ENCODE measurements at places on chromosomes 11 and 22.

DNA sequence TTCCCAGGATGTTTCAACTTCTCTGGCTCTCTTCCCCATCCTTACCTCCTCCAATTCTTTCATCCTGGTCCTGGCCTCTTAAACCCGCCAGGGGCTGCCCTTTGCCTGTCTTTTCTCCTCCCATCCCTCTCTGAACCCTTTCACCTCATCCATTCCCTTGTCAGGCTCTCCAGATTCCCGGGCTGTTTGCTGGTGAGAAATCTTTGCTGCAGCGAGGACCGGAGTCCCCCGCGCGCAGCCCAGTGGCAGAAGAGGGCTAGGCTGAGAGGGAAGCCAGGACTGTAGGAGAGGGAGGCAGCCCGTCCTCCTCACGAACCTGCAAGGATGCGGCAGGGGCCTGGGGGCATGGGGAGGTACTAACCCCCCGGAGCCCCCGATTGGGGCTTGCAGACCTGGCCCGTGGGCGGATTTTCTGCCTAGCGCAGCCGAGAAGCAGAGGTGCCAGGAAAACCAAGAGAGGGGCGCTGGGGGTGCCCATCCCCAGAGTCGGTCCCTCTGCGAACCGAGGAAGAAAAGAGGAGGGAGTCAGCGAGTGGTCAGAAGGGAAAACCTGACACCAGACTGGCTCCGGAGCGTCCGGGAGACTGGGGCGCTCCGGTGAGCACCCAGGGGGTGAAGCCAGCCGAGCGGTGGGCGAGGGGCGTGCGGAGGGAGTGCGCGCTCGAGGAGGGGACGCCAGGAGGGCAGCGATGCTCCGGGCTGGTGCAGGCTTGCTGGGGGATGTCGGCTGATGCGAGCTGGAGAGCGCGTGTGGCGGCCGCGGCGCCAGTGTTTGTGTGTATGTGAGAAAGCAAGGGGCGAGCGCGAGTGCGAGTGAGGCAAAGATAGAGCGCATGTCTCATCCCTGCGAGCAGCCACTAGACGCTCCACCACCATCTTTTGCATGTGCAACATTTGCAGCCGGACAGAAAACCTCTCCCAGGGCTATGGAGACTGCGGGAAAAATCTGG is at the start of gene GRIA4:
Gene GRIA4 (plus strand): TSS at position 242 of the 950 bp plus-strand sequence. CDS start 925 bp downstream, outside the sequence.
- no peak for DNase-seq

GRCh38 chr11:86548271-86548917 is 124.0 kb downstream of the ME3 start:
- DNase-seq: no peak

- DNase-seq: no peak
These were observed 46.8 kb upstream of the PGR start for GRCh38 chr11:101176381-101176780.

DNA sequence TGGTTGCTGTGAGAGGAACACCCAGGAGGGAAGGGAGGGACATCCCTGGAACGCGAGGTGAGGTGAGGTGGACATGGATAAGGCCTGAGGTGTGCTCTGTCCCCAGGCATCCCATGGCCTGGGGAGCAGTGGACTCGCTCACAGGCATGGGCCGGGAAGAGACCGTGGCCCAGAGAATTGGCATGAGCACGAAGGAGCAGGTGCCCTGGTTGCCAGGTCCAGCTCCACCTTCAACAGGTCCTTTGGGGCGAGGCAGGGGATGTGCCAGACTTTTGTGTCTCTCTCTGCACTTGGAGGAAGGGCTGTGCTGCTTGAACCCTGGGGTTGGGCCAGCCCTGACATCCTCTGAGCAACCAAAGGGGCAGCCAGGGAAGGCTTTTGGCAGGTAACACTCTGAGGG is 21.5 kb downstream of the MUC6 start:
- no peak for DNase-seq

DNA sequence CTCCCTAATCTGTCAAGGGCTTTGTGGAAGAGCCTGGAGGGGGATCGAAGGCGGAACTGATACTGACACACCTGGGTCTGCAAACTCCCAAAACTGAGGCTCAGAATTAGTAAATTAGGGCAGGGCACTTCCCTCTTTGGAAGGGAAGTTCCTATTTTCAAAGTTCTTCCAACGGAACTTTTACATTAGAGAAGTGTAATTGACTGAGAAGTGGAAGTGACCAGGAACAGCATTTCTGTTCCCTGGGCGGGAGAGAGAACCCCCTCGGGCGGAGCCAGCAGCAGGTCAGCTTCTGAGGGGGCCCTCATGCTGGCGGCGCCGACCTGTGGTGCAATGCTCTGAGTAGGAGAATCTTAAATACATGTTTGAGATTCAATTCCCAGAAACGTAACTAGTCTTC is 1.1 kb upstream of the CBL start:
- peak; percentile 78 for DNase-seq

GRCh38 chr11:46655631-46656030 is 38.3 kb downstream of the ATG13 start:
- no peak for DNase-seq

GRCh38 chr22:26990503-26991189 is 333.3 kb downstream of the MIAT start:
- no peak for DNase-seq

- DNase-seq: peak; percentile 51
These were observed 30.7 kb downstream of the SCUBE2 start for GRCh38 chr11:9060700-9061111.

DNA sequence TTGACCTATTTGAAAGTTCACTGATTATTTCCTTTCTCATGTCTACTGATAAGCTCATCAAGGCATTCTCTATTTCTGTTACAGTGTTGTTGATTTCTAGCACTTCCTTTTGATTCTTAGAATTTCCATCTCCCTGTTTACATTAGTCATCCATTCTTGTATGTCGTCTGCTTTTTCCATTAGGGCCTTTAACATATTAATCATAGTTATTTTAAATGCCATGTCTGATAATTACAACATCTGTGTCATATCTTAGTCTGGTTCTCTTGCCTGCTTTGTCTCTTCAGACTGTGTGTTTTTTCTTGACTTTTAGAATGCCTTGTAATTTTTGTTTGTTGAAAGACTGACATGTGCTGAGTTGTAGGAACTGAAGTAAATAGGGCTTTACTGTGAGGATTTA is 602.1 kb downstream of the SOX6 start:
- no peak for DNase-seq

DNA sequence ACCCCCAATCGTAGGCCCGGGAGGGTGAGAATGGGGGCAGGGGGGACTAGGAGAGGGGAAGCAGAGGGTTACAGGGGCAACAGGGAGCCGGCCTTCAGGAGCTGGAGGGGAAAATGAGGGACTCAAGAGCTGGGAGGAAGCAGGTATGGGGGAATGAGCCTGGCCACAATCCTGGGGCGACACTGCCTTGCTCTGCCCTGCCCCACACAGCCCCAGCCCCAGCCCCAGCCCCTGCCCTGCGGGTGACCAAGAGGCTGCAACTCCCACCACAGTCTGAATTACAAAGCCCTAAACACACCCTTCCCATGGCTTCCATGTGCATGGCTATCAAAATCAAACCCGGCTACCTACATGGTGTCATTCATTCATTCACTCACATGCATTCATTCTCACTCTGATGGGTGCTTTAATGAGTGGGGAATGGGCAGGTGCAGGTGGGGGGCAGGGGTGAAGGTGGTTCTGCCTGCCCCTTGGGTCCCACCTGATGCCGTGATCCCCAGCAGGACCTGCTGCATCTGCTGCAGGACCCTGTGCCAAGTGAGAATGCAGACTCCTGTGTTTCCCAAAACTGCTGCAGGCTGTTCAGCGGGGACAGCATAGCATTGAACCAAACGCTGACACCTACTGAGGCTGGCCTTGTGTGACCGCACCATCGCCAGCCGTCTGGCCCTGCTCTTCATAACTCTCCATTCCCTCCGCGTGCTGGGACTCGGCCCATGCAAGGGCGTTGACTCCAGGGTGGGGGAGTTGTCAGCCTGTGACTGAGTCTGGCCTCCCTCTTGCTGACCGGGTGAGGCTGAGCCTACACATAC is 9.5 kb upstream of the LINC01488 start:
- DNase-seq: no peak

DNA sequence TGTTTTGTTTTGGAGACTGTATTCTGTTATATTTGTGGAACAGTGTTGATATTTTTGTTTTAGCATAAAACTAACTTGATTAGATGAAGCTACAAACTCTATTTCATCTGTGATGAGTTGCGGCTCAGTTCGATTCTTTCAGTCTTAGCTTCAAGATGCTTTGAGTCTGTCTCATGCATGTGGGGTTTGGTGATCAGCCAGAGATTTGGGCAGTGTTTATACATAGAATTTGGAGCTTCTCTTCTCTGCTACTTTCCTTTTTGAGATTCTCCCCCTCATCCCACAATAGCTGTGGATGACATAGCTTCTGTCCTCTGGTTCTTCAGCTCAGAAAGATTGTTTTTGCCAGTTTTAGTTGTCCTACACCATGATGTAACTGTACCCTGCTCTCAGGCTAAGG is 90.4 kb downstream of the ARHGAP20 start:
- no peak for DNase-seq

DNA sequence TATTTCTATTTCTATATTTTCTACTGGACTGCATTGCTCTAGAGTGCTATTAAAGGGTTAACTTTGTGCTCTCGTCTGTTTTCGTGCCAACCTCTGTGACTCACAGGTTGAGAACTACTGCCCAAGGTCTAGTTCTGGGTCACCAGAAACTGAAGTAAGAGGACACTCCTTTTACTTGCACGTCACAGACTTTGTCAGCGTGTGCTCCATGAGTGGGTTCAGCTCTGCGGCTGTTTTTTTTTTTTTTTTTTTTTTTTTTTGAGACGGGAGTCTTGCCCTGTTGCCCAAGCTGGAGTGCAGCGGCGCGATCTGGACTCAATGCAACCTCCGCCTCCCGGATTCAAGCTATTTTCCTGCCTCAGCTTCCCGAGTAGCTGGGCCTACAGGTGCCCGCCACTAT is 49.8 kb downstream of the CLMP start:
- DNase-seq: peak; percentile 65

GRCh38 chr11:119888119-119888518 is 159.1 kb upstream of the NECTIN1 start:
- peak; percentile 25 for DNase-seq

- DNase-seq: no peak
These were observed 4.6 kb upstream of the PGGHG start for GRCh38 chr11:284105-285020.

DNA sequence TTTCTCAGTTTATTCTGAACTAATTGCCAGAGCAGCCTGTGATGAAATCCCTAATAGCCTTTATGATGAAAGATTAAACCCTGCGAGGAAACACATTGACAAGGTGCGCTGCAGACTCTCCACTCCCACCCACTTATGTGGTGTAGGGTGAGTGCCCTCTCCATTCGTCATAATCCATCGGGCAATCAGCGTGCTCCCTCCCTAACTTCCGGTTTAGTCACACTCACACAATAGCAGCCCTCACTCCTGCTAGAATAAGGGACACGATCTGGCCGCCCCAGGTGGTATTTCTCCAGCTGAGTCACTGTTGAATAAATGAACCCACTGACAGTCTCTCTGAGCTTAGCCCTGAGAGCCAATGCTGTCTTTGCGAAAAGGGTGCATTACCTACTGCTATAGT is 188.3 kb downstream of the OPCML start:
- DNase-seq: peak; percentile 70

DNA sequence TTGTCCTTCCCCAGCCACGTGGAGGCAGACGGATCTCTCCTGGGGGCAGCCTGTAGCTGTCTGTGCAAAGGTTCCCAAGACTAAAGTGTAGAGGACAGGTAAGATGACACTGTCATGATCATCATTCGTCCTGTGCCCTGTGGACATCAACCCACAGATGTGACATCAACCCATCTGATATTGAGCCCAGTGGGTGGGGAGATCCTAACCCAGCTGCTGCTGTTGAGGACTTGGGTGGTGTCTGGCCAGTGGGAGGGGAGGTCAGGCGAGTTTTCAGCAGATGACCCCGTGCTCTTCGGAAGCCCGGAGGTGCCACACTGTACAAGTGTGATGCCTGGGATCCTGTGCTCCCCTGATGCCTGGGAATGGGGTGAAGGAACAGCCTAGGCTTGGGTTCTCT is 1.2 kb upstream of the GAL start:
- DNase-seq: no peak

DNA sequence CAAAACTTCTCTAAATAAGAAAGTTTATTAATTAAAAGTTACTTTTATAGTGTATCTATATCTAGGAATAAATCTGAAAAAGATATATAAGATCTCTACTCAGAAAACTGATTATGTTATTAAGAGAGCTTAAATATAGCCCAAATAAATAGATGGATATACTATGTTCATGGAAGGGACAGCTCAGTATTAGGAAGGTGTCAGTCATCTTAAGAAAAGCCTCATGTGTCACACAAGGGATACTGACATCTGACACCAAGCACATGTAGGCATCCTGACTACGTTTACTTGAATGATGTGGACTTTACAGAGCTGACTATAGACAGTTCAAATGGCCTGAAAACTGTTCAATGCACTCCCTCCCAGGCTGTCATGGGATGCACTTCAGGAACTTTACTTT is 19.3 kb downstream of the PPARA start:
- DNase-seq: no peak

- no peak for DNase-seq
These were observed 328.3 kb downstream of the TBC1D22A start for GRCh38 chr22:47090591-47091245.

- DNase-seq: no peak
These were observed 25.3 kb downstream of the RPUSD4 start for GRCh38 chr11:126186025-126186698.

- DNase-seq: no peak
These were observed 31.6 kb downstream of the KCNA4 start for GRCh38 chr11:29985248-29985647.

DNA sequence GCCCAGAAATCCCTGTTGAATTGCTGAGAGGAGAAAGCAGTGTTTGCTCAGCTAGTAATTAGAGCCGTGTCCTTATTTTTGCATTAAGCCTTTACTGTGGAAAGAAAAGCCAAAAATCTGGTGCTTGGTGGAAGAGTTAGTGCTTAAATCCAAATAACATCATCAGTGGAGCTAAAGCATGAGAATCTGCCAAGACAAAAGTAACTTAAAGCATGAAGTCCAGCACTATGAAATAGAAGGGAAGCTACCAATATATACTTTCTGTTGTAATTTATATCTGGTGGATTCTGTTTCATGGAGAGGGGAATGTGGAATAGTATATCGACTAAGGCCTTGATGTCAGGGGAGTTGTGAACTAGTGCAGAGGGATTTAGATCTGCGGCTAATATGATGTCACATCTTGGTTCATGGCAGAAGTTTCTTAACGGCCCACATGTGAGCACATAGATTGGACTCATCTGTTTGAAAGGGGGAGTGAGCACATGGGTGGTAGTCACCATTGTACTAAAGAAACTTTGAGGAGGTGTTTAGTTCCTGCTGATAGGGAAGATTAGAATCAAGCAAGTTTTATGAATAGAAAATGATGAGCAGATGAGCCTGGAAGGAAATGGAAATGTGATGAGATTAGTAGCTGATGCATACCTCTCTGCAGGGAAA is 224.4 kb upstream of the MTNR1B start:
- no peak for DNase-seq

GRCh38 chr11:130727157-130728119 is 188.8 kb downstream of the SNX19 start:
- no peak for DNase-seq

- no peak for DNase-seq
These were observed 254.8 kb downstream of the TBC1D22A start for GRCh38 chr22:47017245-47017644.

- DNase-seq: no peak
These were observed 8.1 kb upstream of the CASTOR1 start for GRCh38 chr22:30297276-30297990.

- peak; percentile 16 for DNase-seq
These were observed 128.0 kb downstream of the RBFOX2 start for GRCh38 chr22:35900483-35901168.

Measured in NB4 (cell line).